ENCODE measurements at places on chromosomes 3 and 15. TPM values are rescaled to one million over a fixed set of nuclear protein-coding genes. Genes with fewer than 3 reads are reported as not detected.

The OIP5 gene
- 23.4 TPM for total RNA-seq

The CTDSPL gene
- total RNA-seq, result 56.5 TPM

The NUP210 gene
- total RNA-seq, result 58.5 TPM

The STARD5 gene
- total RNA-seq, result 1.0 TPM

The KNG1 gene
- total RNA-seq, result 6.7 TPM

The CGNL1 gene
- total RNA-seq, result 8.3 TPM

The ITIH4 gene
- total RNA-seq, result 3.7 TPM

The FBXW12 gene
- 1.7 TPM for total RNA-seq

The PDZRN3 gene
- total RNA-seq, result 13.6 TPM

The CD200R1 gene
- 0.11 TPM for total RNA-seq

DNA sequence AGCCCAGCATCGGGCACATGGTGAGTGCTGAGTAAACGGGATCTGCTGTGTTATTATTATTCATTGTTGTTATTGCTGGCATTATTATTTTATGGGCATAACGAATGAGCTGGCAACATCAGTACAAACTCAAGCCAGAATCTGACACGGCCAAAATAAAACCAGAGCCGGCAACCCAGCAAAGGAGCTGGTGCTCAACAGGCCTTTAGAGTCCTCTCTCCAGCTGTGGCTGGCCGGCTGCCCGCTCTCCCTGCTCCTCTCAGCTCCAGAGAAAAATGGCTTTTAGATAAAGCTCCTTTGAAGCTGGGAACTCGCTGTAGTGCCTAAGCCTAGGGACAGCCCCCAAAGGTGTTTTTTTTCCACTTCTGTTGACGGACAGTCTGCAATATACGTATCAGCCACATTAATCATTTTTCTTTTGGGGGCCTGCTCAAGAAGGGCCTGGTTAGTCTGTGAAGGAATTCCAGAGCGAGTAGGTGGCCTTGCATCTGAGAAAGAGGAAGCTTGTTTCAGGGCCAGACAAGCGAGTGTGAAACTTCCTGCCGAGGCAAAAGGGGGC, 193.9 kb upstream of the UBE2E1 start:
- no peak for DNase-seq

DNA sequence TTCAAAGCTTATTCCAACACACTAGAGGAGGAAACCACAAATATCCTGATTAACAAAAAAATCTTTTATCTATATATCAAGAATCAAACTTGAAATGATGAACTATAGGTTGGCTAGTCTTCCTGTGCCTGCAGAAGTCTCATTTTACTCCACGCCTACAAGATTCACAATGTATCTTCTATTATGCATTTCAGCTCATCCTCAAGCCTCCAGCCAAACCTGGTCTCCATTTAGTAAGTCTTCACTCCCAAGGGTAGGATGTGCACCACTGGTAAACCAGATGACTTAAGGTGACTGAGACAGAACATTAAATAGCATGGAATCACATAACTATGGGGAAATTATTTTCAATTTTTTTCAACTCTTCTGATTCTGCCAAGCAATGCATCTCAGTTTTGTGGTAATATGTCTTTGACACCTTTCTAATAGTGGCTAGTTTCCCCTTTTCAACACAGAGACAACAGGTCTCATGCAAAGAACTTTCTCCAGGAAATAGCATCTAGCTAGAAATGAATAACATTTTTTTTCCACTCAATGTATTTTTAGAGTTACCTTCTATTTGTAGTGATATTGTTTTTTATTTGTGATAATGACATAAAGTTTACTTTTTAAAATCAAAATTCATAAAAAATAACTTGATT, 166.9 kb downstream of the TNIK start:
- no peak for DNase-seq

GRCh38 chr3:134325706-134326105, 48.5 kb downstream of the AMOTL2 start:
- no peak for DNase-seq

DNA sequence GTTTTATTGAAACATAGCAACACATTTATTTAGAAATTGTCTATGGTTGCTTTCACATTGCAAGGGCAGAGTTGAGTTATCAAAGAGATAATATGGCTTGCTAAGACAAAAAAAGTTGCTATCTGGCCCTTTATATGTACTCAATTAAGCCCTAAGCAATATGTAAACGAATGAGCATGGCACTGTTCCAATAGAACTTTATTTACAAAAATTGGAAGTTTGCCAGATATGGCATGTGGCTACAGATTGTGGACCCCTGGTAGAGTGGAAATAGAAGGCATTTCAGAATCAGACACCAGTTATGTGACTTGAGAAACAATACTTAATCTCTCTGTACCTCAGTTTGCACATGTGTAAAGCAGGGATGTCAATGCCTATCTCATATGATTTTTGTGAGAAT, 515.6 kb upstream of the SGO1 start:
- no peak for DNase-seq

DNA sequence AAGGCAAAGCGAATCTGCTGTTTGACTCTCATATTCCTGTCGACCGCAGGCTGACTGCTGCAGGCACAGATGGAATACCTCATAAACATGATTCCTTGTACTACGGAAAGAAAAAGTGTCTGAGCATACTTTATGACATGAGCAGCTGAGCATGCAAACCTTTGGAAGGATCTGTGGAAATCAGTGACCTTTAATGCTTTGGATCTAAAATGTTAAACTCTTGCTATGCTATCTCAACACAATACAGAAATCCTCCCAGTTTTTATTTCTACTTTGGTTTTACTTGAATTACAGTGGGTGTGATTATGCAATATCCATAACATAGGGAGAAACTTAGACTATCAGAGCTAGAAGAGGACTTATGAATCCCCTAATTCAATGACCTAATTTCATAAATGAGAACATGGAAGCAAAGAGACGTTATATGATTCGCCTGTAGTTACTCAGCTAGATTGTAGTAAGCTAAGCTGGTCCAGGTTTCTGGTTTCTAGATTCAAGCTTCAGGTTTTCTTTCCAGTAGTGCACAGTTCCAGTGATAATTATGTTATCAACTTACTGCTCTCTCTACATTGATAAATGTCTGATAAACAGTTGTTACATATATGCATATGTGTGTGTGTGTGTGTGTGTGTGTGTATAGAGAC, 127.6 kb upstream of the GBE1 start:
- no peak for DNase-seq

DNA sequence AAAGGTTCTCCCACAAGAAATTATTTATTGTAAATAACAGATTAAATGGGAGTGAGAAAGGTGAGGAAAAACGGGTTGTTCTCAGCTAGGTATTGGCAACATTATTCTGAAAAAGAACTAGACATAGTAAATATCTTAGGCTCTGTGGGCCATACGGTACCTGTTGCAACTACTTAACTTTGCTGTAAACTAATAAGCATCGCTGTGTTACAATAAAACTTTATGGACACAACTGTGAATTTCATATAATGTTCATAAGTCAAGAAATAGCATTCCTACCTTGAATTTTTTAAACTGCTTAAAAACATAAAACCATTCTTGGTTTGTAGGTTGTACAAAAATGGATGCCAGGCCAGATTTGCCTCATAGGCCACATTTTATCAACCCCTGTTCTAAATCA, 183.9 kb downstream of the TBC1D5 start:
- DNase-seq, result no peak

DNA sequence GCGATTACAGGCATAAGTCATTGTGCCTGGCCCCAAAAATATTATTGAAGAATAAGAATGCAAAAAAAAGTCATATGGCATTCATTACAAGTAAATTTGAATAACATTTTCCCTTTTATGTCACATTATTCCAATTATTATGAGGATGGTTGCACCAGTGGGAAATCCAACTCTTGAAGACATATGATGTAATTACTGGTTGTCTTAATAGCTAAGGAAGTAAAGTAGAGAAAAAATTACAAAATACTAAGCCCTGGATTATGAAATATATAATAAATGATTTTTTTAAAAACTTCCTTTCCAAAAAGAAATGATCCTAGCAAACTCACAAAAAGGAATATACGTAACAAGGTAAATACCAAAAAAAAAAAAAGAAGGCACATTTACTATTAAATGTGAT, 98.9 kb downstream of the FMN1 start:
- DNase-seq, result no peak

GRCh38 chr3:152870027-152870426, 35.1 kb downstream of the P2RY1 start:
- no peak for DNase-seq

GRCh38 chr3:8724108-8724752, 9.4 kb upstream of the CAV3 start:
- no peak for DNase-seq

- no peak for DNase-seq
Observed at GRCh38 chr3:160587105-160587504, 21.7 kb upstream of the KPNA4 start.

GRCh38 chr3:38453075-38453912, at the start of gene ACVR2B:
TSS of gene ACVR2B (plus strand) at chr3:38453890. CDS start at chr3:38454323, 433 bp downstream.
- peak; percentile 85 for DNase-seq

DNA sequence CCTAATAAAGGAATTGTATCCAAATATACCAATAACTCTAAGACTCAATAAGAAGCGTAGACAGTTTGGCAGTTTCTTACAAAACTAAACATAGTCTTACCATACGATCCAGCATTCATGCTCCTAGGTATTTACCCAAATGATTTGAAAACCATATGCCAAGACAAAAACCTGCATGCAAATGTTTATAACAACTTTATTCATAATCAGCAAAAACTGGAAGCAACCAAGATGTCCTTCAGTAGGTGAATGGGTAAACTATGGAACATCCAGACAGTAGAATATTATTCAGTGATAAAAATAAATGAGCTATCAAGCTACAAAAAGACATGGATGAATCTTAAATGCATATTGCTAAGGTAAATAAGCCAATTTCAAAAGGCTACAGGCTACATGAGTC, 58.4 kb downstream of the SYN2 start:
- no peak for DNase-seq

- DNase-seq, result no peak
Observed at GRCh38 chr15:66822576-66822975, 120.5 kb downstream of the SMAD6 start.

GRCh38 chr3:16739541-16740105, 134.4 kb upstream of the DAZL start:
- DNase-seq, result no peak

- DNase-seq, result no peak
Observed at GRCh38 chr3:171879472-171879871, 36.3 kb downstream of the TMEM212 start.

DNA sequence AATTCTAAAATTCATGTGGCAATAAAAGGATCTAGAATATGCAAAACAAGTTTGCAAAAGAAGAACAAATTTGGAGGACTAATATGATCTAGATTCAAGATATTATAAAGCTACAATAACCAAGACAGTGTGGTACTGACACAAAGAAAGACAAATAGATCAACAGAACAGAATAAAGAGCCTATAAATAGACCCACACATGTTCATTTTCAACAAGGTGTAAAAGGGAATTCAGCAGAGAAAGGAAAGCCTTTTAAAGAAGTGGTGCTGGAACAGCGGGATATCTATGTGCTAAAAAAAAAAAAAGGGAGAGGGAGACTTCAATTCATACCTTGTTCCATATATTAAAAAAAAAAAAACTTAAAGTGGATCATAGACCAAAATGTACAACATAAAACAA, 149.0 kb downstream of the WDR76 start:
- no peak for DNase-seq

- peak; percentile 58 for DNase-seq
Observed at GRCh38 chr3:66153481-66154443, 67.0 kb upstream of the SLC25A26 start.

GRCh38 chr3:107956991-107957900, 133.6 kb downstream of the CD47 start:
- no peak for DNase-seq

DNA sequence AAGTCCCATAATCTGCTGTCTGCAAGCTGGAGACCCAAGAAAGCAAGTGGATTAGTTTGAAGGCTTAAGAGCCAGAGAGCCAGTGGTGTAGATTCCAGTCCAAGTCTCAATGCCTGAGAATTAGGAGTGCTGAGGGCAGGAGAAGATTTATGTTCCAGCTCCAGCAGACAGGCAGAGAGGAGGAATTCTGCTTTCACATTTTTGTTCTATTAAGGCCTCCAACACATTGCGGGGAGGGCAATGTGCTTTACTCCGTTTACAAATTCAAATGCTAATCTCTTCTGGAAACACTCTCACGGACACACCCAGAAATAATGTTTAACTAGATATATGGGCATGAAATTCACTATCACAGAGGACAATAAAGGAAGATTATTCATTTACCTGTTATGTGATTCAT, 54.0 kb downstream of the DPH6 start:
- no peak for DNase-seq

DNA sequence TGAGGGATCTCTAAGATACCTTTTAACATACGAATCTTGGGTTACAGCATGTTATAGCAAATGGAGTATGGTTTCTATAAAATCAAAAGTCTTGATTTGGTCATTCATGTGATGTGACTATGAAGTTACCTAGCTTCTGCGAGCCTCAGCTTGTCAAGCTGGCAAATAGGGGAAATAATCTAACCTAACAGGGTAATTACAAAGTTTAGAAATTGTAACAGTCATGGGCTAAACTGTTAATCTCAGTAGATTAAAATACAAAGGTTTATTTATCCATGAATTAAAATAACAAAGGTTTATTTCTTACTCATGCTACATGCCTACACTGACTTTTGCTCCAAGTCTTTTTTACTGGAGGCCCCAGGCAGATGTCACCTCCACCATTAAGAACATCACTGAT, 359.1 kb downstream of the CLSTN2 start:
- no peak for DNase-seq

DNA sequence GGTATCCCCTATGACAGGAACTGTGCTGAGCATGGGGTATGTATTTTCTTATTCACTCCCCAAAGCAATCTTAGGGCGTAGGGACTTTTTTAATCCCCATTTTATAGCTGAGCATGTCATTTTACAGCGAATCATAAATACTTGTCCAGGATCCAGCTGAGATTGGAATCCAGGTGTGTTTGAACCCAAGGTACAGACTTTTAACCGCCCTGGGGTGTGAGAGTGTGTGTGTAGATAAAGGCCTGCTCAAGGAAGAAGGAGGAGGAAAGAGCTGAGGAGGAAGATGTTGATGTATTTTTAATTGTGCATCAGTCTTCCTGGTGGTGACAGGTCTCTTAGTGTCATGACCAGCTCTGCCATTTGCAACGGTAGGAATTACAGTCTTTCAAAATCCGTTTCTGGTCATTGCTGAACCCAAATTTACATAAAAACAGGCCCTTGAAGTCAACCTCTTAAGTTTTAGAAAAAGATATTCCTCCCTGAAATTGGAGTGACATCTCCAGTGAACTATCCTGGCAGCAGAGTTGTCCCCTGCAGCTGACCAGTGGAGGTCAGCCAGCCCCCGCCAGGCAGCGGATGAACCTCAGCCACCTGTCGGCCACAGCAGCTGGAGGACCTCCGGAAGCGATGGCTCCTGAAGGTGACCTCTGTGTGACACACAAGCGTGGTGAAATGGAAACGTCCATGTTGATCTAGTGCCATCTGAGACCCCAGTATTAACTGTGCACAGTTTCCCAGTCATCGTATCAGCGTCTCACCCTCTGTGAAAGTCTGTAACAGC, 92.8 kb upstream of the MITF start:
- DNase-seq, result no peak

- DNase-seq, result no peak
Observed at GRCh38 chr15:88603885-88604284, 17.3 kb upstream of the AEN start.

GRCh38 chr3:23114432-23114831, 88.7 kb upstream of the UBE2E2 start:
- no peak for DNase-seq

GRCh38 chr15:101296418-101297405, 1.7 kb upstream of the SNRPA1 start:
- no peak for DNase-seq
